ENCODE measurements at places on chromosomes 2 and 18. TPM values are rescaled to one million over a fixed set of nuclear protein-coding genes. Genes with fewer than 3 reads are reported as not detected.

- no peak for DNase-seq
Measured at GRCh38 chr2:161172901-161173540, 12.8 kb downstream of the TANK start.

DNA sequence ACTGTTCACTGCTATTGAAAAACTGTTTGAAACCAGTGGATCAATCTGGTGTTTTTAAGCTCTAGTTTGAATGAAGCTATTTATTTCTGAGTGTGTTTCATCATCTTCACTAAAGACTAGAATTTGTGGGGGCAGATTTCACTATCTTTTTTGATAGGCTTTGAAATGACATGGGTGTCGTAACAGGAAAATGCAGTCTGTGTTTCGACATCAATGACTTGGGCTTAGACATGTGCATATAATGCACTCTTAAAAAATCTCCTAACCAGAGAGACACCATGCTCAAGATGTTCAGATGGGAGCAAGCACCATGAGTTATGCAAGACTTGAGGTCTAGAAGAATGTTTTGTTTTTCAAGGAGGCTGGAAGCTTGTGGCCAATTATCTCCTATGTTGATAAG lies 221.6 kb downstream of the GPD2 start:
- DNase-seq = no peak

- no peak for DNase-seq
Measured at GRCh38 chr18:22494771-22495170, 77.1 kb upstream of the CTAGE1 start.

DNA sequence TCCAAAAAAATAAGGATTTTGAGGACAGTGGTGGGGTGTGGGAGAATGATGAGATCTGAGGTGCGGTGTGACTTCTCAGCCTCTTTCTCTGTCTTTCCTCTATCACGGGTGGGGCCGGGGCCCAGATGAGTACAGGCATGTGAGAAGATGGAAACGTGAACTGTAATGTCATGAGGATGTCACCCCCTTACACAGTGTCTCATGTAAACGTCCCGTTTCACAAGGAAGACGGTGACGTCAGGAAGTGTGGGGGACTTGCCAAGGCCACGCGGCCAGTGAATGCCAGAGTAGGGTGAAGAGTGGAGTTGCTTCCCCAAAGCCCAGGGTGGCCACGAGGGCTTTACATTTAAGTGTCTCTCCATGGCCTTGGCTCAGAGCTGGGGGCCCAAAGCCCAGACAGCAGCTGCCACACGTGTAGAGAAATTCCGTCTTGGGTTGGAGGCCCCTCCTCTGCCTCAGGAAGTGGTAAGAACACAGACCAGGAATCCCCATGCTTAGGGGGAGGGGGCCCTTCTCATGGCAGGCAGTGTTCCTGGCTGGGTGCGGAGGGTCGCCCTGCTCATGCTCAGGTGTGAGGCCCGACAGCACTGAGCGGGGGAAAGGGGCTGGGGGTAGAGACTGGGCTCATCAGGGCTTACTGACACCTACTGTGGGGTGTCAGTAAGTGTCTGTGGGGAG lies 80.9 kb upstream of the SMAD7 start:
- DNase-seq = no peak

- no peak for DNase-seq
Measured at GRCh38 chr2:54456612-54457322, 640 bp downstream of the SPTBN1 start.

DNA sequence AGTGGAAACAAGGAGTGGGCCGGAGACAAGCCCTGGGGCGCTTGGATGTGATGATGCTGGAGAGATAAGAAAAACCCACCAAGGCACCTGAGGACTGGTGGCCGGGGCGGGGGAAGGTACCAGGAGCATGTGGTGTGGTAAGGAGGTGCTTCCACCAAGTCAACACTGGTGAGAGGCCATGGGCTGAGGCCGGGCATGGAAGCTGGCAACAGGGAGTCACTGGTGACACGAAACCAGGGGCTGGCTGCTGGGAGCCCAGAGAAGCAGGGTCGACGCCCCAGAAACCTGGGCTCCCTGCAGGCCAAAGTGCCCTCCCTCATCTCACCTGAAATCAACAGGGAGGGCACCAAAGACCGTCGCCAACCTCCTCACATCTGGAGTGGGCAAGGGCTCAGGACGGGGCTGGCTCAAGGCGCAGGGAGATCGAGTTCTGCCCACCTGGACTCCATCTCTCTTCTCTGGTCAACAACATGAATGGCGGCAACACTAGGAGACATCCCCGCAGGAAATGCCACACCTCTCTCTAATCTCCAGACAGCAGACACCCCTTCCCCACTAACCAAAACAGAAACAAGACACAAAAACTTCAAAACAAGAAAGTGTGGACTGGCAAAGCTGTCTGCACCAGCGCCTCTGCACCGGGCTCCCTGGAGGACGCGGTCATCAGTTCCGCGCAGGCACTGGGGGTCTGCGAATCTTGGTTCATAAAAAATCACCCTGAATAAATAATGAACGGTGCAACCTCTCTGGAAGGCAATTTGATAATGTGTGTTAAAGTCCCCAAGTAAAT lies 185.5 kb downstream of the HDAC4 start:
- DNase-seq = no peak

DNA sequence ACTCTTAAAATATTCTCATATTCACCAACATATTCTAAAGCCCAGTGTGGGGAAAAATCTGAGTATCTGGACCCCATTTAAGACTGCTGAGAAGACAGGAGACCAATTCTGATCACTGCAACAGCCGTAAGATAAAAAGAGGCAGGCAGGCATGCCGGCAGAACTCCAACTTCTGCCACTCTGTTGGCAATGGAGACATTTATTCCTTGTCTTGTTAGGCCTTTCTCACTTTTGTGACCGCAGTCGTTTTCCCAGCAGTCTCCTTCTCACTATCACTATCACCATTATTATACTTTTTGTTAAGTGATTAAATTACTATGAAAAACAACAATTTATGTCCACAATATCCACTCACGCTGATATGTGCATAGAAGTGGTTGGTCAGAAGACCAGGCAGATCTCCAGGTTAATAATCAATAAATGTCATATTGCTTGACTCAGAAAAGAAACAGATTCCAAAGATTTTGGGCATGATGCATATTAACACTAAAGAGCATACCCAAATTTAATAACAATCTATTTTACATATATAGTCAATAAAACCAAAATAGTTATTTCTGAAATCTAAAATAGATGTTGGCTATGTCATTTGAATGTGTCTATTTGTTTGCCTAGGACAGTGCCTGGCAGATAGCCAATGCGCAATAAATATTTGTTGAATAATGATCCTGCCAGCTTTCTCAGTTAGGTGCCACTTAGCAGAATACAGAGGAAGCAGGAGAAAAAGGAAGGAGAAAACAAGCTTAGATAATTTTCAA lies 38.2 kb downstream of the SESTD1 start:
- DNase-seq = no peak

The FABP1 gene
- 24.5 TPM for polyA plus RNA-seq

Data from right renal pelvis (tissue), 4 donors.